Activated naive CD4-positive, alpha-beta T cell treated with Interleukin-2 at 50 U/mL for 16 hours (primary cell): ENCODE measurements at places on chromosomes 12 and 14.

- no peak for DNase-seq
Measured at GRCh38 chr12:132071040-132071810, 72.9 kb downstream of the DDX51 start.

DNA sequence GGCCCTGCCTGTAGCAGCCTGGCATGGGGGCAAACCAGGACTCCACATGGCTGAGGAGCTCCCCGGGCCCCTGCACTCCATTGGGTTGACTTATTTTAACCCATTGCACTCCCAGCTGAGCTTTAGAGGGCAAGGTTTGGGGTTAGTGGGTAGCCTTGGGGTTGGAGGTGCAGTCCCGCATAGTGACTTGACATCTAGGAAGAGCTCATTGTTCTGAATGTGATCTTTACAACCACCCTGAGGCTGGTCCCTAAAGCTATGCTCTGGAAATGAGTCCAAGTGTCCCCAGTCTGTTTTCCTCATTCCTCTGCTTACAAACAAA, 36.4 kb downstream of the NFKBIA start:
- DNase-seq, result no peak

DNA sequence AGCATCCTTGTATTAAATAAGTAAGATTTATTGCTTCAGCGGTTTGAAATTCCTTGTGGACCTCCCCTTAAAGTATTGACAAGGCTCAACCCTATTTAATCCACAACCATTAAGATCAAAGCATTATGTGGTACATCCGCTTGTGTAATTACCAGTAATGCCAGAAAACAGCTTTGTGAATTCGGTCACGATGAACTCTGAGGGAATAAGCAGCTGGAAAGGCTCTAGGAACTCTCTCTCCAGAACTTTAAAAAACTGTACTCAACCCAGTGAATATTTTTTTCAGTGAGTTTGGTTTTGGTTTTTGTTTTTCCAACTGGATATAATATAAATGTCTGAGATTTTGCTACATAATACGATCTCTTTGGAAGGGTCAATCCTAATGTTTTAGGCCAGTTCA, 49.3 kb upstream of the DIO2 start:
- no peak for DNase-seq

DNA sequence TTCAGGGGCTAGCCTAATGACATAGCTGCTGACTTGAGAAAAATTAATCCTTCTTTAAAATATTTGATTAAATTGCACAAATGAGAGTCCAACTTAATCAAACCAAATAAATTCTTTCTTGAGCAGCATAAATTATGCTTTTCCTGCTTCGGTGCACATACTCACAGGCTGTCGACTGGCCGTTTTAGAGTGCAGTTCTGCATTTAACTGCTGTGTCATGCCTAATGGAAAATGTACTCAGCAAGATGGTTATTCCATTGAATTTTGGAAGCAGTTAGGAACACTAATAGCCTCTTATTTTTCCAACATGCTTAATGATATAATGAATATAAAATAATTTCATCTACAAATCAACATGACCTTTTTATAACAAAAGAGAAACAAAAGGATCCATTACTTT, 266.1 kb upstream of the LRIG3 start:
- no peak for DNase-seq

DNA sequence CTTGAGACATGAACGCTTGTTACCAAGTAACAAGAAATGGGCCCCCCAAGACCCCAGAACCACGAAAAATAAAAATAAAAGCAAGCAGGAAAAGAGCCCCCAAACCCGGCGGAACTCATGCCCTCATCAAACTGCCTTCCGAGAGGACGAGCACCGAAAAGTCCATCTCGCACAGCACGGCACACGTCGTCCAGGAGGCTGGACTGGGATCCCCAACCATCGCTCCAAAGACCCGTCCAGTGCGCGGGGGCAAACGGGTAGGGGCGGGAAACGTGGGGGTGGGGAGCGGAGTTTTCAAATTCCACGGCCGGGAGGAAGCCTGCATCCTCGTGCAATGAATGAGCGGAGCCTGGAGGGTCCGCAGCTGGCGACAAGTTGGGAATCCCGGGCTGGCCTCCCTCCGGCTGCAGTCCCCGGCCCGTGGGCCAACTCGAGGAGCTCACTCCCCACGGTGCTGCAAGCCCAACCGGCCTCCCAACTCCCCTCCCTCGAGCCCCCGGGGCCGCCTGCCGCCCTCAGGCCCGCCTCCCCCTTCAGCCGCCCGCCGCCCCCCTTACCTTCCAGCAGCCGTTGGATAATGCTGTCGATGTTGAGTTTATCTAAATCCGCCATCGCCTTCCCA, 484 bp downstream of the PPP1CC start:
- DNase-seq, result no peak

DNA sequence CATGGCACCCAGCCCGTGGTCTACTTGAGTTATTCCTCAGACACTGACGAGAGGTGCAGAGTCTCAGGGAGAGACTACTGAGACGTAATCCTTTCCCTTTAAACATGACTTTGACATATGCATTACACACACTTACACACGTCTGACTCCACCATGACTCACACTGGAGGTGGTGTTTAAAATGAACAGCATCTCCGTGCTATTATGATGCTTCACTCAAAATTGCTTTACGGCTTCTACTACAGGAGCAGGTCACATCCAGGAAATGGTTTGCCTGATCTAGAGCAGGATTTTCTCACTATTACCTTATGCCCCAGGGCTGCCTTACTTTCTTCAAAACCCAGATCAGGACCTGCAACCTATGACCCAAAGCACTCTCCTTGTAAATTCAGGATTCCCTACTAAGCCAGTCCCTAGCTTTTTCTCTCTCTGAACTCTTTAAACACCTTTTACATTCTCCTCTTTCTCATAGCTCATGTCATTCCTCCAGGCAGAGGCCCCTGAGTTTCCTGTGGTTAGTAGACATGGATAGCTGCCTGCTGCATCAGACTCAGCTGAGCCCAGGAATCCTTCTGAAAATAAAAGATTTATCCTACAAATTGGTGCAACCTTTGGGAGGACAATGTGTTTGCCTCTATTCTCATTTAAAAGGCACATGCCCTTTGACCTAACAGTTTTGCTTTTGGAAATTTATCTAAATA, 31.2 kb downstream of the TMCC3 start:
- peak; percentile 33 for DNase-seq

GRCh38 chr12:50747817-50748216, 16.1 kb upstream of the ATF1 start:
- DNase-seq, result no peak

DNA sequence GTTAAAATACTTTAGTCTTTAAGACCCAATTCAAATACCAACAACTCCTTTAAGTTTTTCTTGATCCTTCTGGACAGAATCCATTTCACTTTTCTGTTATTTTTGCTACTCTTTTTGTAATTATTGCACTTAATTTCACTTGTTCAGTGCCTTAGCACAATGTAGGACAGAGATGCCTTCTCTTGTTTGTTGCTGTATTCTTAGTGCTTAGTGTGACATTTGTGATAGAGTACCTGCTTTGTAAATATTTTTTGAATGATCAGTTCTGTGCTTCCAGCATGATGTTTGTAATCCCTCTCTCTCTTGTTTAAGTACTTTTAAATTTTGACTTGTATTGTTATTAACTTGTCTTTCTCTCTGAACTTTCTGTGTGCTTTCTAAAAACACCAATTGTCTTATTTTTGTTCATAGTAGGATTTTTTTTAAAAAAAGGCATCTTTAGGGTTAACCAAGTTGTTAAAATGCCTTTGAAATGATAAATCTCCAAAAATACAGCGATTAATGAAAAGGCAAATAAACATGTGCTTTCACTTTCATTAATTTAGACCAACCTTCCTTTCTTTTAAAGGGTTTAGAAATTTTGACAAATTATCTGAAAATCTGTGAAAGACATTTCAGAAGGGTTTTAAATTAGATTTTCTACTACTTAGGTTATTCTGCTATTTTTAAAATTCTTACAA, 11.9 kb downstream of the NAA30 start:
- DNase-seq, result no peak

DNA sequence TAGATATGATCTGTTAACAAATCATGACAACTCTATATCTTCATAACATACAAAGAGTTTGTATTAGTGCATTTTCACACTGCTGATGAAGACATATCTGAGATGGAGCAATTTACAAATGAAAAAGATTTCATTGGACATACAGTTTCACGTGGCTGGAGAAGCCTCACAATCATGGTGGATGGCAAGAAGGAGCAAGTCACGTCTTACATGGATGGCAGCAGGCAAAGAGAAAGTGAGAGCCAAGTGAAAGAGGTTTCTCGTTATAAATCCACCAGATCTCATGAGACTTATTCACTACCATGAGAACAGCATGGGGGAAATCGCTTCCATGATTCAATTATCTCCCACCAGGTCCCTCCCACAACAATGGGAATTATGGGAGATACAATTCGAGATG, 157.6 kb downstream of the DUSP6 start:
- no peak for DNase-seq

GRCh38 chr12:89349814-89350213, 2.5 kb downstream of the DUSP6 start:
- no peak for DNase-seq

GRCh38 chr12:118641249-118641648, 264.9 kb downstream of the SUDS3 start:
- no peak for DNase-seq

GRCh38 chr14:101965181-101965544, 790 bp downstream of the DYNC1H1 start:
- peak; percentile 64 for DNase-seq

DNA sequence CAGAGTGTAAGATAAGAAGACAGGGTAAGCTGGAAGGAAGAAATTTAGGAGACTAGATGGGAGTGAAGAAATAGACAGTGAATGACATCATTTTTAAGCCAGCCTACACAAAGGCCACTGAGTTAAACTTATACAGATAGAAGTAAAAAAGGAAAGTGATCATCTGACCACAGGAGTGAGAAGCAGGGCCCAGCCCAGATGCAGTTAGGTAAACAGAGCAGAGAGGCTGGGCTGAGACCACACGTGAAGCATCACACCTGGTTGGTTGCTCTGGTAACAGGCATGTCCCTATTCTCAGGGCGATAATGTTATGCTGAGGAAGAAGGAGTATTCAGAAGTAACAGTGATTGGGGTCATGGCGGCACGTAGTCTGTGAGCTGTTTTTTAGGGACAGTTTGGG, 1079.4 kb downstream of the AACS start:
- DNase-seq, result no peak

DNA sequence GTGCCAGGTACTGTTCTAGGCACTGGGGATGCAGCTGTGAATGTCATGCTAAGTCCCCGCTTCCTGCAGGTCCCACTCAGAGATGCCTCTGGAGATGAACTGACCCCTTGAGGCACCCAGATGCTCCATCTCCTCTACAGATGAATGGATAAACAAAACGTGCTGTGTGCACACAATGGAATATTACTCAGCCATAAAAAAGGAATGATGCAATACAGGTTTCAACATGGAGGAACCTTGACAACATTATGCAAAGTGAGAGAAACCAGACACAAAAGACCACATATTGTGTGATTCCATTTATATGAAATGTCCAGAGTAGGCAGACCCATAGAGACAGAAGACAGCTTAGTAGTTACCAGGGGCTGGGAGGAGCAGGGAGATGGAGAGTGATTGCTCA, 320.1 kb upstream of the DIO3 start:
- DNase-seq, result no peak

GRCh38 chr12:65500091-65500900, 221.8 kb downstream of the MSRB3 start:
- no peak for DNase-seq

DNA sequence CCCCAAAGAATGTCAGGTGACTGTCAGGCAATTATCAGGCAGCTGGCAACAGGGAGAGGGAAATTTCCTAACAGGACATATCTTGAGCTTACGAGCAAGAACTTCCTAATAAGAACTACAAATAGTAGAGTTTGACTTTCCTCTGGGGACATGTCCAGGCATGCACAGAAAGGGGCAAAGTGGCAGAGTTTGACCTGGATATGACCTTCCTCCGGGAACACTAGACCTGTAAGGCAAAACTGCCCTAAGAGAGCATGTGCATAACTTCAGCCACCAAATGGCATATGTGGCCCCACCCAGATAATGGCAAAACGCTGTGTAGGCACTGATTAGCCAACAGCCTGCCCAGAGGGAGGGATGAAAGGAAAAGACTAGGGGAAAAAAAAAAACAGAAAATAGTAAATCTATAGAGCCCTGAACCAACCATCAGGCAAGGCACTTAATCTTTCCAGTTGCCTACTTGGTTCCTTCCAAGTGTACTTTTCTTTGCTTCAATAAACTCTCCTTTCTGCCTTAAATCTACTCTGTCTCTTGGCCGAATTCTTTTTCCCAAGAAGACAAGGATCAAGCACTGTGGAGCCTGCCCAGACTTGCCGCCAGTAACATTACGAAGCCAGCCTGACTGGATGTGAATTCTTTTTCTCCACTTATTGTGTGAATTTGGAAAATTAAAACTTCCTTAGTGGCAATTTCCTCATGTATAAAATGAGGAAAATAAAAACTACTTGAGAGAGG, 164.1 kb downstream of the SPTSSA start:
- DNase-seq, result no peak

DNA sequence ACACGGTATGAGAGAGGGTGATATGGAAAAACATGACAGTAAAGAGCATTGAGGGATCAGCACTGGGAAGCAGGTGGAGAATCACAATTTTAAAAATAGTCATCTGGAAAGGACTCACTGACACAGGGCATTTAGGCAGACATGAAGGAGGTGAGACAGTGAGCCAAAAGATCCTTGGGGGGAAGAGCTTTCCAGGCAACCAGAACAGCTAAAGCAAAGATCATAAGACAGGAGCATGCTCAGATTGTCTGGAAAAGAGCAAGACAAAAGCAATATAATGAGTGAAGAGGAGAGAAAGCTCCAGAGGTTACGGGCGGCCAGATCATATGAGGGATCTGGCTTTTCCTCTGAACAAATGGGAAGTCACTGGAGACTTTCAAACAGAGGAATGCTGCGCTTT, 63.9 kb downstream of the DENND5B start:
- DNase-seq, result no peak

- DNase-seq, result no peak
Measured at GRCh38 chr12:89389755-89390661, 37.7 kb upstream of the DUSP6 start.

DNA sequence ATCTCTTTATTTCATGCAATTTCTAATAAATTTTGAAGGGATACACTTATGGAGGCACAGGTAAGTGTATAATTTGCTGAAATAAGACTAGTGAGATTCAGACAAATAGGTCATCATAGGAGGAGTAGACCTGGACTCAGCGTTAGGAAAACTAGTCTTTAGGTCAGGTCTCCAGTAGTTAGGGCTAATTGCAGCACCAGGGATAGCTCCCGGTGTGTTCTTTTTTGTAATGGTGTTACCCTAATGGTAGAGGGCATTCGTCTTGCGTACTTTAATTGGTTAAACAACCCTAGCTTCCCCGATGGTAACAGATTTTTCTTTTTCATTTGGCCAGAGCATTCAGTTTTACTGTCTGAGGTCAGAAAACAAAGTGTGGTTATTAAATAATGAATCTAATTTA, 64.9 kb downstream of the ARID2 start:
- no peak for DNase-seq

- no peak for DNase-seq
Measured at GRCh38 chr12:25690996-25691864, 138.1 kb upstream of the LMNTD1 start.

DNA sequence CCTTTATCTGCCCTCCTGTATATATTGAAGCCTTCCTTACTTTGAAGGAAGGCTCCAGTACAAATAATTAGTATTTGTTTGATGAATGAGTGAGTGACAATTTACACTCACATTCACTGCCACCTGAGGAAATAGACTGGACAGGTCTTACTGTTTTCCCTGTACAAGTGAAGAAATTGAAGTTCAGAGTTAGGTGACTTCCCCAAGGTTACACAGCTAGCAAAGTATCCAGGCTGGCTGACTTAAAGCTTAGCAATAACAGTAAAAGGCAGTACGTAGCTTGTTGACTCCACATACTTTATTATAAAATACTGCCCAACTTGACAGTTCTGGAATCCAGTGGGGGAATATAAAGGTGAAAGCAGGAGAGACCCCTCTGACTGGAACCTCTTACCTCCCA, 2.6 kb upstream of the KRT18 start:
- DNase-seq, result no peak
